Thyroid gland (tissue), 4 donors: ENCODE measurements at places on chromosomes 13 and 19. TPM values are rescaled to one million over a fixed set of nuclear protein-coding genes. Genes with fewer than 3 reads are reported as not detected.

DNA sequence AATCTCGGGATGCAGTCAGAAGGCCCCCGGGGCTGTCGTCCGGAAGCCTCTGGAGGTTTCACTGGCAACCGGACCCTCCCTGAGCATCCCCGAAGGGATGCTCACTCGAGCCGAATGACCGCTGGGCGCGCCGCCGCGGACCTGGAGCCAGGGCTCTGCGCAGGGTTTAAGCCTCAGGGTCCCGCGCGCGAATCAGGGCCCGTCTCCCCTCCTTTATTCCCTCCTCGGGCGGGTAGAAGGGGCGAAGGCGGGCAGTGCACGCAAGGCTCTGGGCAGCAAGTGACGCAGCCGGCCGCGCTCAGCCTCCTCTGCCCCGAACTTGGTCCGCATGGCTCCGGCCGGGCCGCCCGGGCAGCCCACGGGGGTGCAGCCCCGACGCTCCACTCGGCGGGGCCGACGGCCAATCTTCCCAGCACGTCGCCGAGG, 572 bp downstream of the SHISA2 start:
- peaks cover 15% of the 10 kb centered on the region for H3K4me1 ChIP-seq
- peak; percentile 37 for DNase-seq
- peaks cover 5% of the 10 kb centered on the region for H3K36me3 ChIP-seq
- H3K4me3 ChIP-seq = peak overlapping the region; percentile 57
- peak overlapping the region; percentile 94 for H3K27ac ChIP-seq
- no peaks in the 10 kb centered on the region for H3K27me3 ChIP-seq

- no peaks in the 10 kb centered on the region for H3K27me3 ChIP-seq
- no peak overlapping the region for H3K4me3 ChIP-seq
- peak overlapping the region; percentile 69 for H3K27ac ChIP-seq
- H3K36me3 ChIP-seq = no peaks in the 10 kb centered on the region
These were observed 18.6 kb downstream of the SCEL start for GRCh38 chr13:77554069-77554468.

Gene ZNF729
- total RNA-seq = not detected

DNA sequence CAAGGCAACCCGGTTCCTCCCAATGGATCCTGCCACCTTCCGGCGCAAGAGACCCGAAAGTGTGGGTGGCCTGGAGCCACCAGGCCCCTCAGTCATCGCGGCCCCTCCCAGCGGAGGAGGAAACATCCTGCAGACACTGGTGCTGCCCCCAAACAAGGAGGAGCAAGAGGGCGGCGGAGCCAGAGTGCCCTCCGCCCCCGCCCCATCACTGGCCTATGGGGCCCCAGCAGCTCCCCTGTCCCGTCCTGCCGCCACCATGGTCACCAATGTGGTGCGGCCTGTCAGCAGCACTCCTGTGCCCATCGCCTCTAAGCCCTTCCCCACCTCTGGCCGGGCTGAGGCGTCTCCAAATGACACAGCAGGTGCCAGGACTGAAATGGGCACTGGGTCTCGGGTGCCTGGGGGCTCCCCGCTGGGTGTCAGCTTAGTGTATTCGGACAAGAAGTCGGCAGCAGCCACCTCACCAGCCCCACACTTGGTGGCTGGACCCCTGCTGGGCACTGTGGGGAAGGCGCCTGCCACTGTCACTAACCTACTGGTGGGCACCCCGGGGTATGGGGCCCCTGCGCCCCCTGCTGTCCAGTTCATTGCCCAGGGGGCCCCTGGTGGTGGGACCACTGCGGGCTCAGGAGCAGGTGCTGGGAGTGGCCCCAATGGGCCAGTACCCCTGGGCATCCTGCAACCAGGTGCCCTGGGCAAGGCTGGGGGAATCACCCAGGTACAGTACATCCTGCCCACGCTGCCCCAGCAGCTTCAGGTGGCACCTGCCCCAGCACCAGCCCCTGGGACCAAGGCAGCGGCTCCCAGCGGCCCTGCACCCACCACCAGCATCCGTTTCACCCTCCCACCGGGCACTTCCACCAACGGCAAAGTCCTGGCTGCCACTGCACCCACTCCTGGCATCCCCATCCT, 11.2 kb upstream of the PRR19 start:
- peaks cover 69% of the 10 kb centered on the region for H3K36me3 ChIP-seq
- DNase-seq = no peak
- no peak overlapping the region for H3K4me3 ChIP-seq
- peaks cover 12% of the 10 kb centered on the region for H3K4me1 ChIP-seq
- H3K27ac ChIP-seq = no peak overlapping the region
